AG09309 (cell line): ENCODE measurements at places on chromosomes 1 and 21.

GRCh38 chr1:89100412-89100811 is 25.5 kb downstream of the GBP2 start:
- no peak for DNase-seq

- DNase-seq, result no peak
Observed at GRCh38 chr1:93313026-93313425, 32.7 kb upstream of the DR1 start.

DNA sequence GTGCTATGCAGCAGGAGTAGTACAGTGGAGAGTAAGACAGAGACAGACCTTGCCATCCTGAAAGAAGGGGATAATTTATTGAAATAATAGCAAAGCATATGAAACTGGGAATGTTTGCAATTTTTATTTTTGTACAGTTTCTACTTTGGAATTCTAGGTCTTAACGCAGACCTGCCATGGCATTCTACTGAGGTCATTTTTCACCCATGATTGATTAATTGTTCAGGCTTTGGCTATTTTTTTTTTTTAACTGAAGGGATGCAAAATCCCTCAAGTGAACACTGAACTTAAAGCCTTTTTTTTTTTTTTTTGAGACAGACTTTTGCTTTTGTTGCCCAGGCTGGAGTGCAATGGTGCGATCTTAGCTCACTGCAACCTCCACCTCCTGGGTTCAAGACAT is 27.1 kb downstream of the MTF2 start:
- no peak for DNase-seq

DNA sequence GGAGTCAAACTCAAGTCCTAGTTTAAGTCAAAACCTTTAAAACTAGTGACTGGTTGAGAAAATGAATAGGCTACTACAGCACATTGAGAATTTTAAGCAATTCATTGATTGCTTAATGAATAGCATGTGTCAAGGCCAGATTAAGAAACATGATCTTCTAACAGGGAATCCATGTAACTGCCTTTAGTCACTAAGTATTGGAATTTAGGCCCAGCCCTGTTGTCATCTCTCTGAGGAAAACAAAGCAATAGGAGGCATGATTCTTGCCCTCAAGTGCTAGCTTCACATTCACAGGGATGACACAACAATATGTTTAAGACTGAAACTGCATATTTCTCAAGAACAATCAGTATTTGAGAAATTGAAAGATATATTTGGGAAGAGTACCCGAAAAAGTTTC is 70.0 kb upstream of the PTGS2 start:
- DNase-seq, result peak; percentile 8

DNA sequence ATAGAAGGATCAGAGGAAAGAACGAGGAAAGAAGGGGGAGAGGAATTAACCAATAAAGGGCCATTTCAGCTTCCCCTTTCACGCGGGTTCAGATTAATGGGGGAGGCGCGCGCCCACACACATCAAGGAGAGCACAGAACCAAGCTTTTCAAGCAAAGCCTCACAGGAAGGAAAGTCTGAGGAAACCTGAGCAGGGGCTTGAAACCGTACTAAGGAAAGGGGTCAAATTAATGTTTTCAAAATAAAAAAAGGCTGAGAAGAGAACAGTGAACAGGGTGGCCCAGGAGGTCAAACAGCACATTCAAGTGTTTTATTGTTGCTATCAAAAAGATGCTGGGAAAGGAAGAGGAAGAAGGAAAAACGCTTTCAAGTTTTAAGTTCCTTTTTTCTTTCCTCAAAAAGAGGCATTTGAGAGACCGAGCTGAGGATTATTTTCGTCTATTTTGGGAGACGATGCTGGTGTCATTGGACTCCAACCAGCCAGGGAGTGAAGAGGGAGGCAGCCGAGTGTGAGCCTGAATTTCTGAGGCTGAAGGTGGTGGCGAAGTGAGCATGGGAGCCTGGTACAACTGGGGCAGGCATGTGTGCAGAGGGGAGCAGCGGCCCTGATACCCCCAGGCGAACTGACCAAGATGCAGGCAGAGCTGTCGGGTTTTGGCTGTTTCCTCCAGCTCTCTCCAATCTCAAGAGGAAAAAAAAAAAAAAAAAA is 88.4 kb downstream of the PROX1 start:
- no peak for DNase-seq

GRCh38 chr1:235642011-235642942 is 7.3 kb downstream of the GNG4 start:
- no peak for DNase-seq

- no peak for DNase-seq
Observed at GRCh38 chr1:33341190-33341589, 20.3 kb upstream of the A3GALT2 start.

DNA sequence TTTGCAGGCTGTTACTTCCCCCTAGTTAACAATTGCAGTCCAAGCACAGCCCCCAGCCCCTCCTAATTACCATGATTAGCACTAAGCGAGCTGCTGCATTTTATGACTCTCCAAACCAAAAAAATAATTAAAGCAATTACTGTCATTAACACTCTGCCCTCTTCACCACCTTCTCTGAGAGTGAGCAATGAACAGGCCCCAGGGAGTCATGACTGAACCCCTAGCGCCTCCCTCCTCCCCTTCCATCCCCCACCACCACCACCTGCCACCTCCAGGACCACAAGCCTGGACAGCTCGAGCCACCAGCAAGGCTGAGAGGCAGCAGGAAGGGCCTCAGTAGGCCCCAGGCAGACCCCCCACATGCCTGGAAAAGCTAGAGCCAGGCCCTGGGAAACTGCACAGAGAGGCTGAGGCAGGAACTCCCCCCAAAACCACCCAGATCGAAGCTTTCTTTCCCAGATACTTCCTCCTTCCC is 35.5 kb upstream of the ZC3H12A start:
- no peak for DNase-seq

GRCh38 chr1:55402671-55403464 is 187.7 kb upstream of the USP24 start:
- DNase-seq, result no peak

DNA sequence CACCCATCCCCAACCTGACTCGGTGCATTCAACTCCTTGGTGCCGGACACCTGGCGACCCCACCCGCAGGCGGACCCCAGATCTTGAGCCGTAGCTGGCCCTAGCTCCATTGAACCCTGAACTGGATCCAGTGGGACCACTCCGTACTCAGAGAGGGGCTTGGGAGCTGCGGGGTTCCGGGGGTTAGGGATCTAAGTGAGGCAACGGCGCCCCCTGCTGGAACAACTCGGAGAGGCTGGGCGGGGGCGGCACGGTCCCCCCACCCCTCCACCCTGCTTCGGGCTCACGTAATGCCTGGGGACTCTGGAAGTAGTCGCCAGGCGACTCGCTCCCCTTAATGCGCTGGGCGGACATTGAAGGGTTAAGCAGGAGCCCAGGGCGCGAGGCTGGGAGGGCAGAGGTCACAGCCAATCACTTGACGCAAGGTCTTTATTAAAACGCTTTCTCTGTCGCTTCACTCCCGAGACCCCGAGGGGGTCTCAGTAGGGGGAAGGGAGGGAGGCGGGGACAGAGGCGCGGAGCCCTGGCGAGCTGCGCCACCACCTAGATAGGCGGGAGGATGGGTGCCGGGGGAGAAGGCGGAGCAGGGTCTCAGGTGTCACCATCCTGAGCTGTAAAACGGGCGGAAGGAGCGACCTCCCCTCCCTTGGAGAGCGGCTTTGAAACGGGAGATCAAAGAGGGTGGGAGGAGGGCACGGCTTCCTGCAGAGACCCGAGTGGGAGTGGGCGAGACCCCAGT is 704 bp upstream of the CRABP2 start:
- no peak for DNase-seq

DNA sequence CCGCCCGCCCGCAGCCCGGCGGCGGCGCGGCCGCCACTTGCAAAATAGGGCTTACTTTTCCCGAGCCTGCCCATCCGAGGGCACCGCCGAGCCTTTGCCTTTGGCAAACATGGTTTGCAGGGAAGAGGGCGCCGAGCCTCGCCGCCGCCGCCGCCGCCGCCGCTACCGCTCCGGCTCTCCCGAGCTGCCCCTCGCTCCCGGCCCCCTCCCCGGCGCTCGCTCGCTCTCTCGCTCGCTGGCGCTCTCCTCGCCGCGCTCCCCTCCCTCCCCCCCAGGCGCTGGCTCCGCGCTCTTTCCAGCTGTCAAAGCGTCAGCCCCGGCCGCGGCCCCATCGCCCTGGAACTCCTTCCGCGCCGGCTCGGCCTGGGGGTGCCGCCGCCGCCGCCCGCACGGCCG is 298 bp downstream of the SSBP3 start:
- DNase-seq, result no peak

DNA sequence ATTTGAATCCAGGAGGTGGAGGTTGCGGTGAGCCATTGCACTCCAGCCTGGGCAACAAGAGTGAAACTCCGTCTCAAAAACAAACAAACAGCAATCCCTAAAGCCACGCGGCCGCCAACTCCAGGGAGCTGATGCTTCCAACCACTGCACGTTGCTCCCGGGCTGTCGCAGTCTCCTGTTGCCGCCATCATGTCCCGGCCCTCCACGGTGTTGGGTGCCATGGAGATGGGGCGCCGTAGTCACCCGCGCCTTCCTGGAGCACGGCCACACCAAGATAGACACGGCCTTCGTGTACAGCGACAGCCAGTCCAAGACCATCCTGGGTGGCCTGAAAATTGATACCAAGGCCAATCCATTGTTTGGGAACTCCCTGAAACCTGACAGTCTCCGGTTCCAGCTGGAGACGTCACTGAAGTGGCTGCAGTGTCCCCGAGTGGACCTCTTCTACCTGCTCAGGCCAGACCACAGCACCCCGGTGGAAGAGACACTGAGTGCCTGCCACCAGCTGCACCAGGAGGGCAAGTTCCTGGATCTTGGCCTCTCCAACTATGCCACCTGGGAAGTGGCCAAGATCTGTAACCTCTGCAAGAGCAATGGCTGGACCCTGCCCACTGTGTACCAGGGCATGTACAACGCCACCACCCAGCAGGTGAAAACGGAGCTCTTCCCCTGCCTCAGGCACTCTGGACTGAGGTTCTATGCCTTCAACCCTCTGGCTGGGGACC is 32.6 kb downstream of the SLC16A1 start:
- DNase-seq, result no peak

DNA sequence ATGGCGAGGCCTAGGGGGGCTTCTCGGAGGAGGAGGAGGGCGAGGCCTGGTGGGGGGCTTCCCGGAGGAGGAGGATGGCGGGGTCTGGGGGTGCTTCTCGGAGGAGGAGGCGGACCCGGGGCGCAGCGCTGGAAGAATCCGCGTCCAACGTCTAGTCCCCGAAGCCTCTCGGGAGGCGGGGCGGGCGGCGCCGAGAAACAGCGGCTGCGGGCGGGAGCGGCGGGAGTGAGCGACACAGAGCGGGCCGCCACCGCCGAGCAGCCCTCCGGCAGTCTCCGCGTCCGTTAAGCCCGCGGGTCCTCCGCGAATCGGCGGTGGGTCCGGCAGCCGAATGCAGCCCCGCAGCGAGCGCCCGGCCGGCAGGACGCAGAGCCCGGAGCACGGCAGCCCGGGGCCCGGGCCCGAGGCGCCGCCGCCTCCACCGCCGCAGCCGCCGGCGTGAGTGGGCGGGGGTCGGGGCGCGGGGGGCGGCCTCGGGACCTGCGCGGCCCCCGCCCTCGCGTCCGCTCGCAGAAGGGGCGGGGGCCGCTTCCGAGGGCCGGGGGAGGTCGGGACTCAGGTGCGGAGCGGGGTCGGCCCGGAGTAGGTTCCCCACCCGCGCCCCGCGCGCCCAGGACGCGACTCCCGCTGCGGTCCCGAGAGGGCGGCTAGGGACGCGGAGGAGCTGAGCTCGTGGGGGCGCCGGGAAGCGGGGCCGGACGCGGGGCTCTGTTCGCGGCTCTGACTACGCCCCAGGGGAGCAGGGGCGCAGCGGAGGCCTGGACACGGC is at the start of gene KLHL17:
KLHL17 (plus strand) TSS at position 222 of the 769 bp plus-strand sequence; CDS start at position 332, 110 bp downstream.
- no peak for DNase-seq

- no peak for DNase-seq
Observed at GRCh38 chr1:218948446-218948845, 225.2 kb upstream of the LYPLAL1 start.

DNA sequence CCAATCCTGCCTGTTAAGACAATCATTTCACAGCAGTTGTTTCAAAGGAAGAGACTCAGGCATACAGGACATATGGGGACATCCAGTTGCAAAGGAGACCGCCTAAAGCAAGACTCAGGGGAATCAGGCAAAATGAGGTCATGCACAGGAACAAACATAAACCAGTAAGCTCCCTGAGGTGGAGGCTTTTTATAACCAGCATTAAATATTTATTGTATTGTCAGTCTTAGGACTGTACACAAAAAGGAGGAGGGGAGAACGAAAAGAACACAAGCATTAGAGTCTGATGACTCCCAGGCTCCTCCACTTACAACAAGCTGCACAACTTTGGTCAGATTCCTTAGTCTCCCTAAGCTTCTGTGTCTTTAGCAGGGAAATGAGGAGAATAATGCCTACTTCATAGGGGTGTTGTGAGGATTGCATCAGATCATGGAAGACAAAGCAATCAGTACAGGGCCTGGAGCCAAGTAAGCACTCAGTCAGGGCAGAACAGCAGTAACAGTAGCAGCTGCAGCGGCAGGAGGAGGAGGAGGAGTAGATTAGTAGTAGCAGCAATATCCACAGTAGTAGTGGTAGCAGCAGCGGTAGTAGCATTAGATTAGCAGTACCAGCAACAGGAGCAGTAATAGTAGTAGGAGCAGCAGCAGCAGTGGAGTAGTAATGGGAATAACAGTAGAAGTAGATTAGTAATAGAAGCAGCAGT is 54.2 kb upstream of the SPATA6 start:
- peak; percentile 17 for DNase-seq

- DNase-seq, result no peak
Observed at GRCh38 chr1:47533793-47534328, 96.0 kb downstream of the FOXD2 start.

- DNase-seq, result no peak
Observed at GRCh38 chr1:49306507-49307070, 529.9 kb upstream of the BEND5 start.

- DNase-seq, result no peak
Observed at GRCh38 chr1:41730806-41731205, 187.9 kb downstream of the HIVEP3 start.

DNA sequence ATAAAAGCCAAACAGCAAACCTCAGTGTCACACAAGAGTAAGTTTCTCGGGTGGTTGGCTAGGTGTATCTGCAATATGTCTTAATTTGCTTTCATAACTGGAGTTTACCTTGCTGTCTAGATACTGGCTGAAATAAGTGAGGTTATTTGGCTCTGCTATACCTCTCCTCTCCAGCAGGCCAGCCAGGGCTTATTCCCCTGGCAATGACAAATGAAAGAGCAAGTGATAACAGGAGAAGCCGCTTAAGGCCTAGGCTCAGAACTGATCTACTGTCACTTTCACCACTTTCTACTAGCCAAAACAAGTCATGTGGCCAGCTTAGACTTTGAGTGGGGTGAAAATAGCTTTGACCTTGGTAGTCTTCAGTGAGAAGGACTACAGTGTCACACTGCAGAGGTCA is 4.8 kb upstream of the RPE65 start:
- no peak for DNase-seq

- DNase-seq, result no peak
Observed at GRCh38 chr1:178166429-178167024, 72.6 kb downstream of the RASAL2 start.

- DNase-seq, result no peak
Observed at GRCh38 chr1:67005068-67005467, 48.9 kb downstream of the SLC35D1 start.

DNA sequence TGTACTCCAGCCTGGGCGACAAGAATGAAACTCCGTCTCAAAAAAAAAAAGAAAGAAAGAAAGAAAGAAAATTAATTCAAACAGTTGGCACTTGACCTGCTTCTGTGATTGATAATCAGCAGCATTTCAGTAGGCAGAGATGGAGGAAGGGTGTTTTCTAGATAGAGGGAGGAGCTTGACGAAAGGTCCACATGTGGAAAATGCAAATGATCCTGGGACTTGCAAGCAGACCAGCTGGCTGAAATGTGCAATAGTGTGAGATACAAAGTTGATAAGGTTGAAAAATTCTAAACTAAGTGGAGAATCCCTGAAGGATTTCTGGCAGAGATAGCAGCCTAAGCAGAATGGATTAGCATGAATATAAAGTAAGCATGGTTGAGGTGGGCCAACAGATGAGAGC is 4.2 kb downstream of the ELAPOR1 start:
- no peak for DNase-seq
